ENCODE measurements at places on chromosomes 3 and 15.

DNA sequence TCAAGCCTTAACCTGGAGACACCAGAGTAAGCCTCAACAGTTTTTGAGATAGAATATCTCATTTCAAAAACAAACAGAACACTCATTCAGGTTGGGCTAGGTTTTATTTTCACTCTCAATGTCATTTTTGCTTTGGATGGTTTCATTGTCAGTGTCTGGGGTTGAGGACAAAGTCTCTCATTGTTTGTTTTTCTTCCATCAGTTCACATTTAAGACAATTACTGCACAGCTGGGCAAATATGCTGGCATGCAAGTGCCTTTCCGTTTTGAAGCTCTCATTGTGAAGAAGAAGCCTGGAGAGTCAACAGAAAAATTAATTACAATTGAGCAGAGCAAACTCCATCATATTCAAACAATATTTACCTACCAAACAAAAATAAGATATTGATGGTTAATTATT is 1050.0 kb downstream of the TBL1XR1 start:
- no peak for DNase-seq

DNA sequence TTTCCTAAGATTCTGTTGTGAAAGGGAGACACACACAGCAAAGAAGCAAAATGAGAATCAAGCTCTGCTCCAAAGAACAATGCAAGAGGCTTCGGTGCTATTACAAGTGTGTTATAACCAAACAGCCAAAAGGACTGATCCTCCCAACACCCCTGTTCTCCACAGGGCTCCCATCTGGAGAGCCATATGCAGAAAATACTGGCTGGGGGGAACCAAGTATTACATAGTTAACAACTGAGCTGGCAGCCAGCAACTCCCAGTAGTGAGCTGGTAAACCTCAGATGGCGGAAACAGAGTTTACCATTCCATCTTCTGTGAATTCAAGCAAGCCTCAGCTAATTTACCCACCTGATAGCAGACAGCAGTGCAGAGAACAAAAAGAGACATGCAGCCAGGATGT is 156.4 kb downstream of the NTRK3 start:
- no peak for DNase-seq

DNA sequence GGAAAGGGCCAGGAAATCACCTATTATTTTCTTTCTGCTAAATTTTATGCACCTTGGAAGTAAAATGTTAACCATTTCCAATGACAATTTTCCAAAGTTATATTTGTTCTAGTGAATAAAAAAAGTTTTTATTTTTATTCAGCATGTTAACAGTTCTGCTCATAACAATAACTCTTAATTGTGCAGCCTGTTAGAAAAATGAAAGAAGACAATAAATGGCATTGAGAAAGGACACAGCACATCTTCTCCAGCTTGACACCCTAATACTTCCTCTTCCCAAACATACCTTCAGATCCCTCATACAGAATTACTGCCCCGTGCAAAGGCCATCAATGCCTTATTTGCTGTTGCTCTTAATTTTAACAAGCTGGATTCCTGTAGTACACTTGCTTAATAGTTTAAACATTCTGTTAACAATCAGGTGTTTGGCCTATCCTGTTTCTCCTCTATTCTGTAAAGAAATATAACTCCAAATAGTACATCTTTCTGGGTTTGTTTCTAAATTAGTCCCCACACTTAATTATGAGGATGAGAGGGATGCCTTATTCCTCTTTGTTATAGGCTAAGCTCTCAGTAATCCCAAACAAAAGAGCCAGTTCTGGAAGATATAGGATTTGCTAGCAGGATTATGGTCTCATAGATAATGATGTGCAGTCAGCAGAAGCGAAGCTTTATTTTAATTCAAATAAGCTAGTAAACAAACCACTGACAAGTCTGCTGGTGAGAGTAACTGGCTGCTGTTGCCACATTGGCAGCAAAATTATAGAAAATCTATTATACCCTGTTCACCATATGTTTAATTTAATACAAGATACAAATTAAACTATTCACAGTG is 19.2 kb upstream of the SOX2 start:
- DNase-seq: no peak

- DNase-seq: peak; percentile 39
These were observed 470.2 kb upstream of the TPRG1 start for GRCh38 chr3:188701485-188701969.

DNA sequence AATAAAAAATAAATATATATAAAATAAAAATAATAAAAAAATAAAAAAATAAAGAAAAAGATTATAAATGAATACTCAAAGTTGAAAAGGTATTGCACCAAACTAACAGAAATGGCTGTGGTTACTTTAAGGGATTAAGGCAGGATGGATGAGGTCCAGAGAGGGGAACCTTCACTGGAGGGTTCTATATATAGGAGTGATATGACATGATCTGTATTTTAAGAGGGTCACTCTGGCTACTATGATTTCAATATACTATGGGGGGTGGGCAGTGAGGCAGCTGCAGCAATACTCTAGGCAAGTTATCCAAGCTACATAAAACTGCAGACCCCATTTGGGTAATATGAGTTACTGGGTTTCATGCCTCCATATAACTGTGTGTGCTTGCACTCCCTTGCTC is 24.6 kb downstream of the ACAD11 start:
- DNase-seq: no peak

GRCh38 chr3:120404876-120405275 is 45.9 kb downstream of the FSTL1 start:
- no peak for DNase-seq

DNA sequence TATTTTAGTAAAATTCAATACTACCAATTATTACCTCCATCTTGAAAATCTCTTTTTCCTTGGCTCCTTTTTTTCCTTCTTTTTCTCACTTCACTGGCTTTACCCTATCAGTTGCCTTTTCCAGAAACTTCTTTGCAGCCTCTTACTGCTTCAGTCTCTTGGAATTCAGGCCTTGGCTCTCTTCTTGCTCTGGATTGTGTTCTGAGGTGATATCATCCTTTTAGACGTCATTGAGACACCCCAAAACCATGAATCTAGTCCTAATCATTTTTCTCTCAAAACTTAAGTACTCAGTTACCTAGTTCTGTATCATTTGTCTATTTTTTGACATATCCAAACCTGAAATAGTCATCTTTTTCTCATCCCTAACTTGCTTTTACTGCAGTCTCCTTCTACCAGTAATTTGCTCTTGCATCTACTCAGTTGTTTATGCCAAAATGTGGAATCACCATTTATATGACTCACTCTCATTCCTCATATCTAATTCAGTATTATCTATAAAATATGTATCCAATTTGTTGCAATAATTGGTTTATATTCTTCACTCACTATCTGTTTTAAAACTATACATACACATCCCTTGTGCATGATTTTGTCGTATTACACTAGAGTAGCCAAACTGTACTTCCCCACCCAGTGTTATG is 703.2 kb upstream of the CCDC54 start:
- no peak for DNase-seq

DNA sequence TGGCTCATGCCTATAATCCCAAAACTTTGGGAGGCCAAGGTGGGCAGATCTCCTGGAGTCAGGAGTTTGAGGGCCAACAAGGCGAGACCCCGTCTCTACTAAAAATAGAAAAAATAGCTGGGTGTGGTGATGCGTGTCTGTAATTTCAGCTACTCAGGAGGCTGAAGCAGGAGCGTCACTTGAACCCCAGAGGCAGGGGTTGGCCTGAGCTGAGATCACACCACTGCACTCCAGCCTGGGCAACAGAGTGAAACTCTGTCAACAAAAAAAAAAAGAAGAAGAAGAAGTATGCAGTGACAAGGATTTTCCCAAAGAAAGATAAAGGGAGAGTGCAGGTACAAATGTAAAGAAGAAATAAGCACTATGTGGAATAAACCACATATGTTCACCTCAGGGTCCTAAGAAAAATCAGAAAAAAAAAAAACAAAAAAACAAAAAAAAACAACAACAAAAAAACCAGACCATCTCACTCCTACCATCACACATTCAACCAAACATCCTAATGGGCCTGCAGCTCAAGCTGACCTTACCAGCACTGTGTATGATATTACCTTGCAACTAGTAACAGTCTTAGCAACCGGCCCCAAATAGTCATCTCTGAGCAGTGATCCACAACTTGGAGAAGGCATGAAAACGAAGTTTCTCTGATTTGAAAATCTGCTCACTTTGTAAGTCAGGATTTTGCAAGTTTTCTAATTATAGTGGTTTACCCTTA is 296.7 kb upstream of the PROK2 start:
- DNase-seq: no peak

- no peak for DNase-seq
These were observed 97.3 kb downstream of the XXYLT1 start for GRCh38 chr3:195173657-195174056.

GRCh38 chr3:138253609-138254008 is 66.5 kb downstream of the ARMC8 start:
- DNase-seq: no peak

DNA sequence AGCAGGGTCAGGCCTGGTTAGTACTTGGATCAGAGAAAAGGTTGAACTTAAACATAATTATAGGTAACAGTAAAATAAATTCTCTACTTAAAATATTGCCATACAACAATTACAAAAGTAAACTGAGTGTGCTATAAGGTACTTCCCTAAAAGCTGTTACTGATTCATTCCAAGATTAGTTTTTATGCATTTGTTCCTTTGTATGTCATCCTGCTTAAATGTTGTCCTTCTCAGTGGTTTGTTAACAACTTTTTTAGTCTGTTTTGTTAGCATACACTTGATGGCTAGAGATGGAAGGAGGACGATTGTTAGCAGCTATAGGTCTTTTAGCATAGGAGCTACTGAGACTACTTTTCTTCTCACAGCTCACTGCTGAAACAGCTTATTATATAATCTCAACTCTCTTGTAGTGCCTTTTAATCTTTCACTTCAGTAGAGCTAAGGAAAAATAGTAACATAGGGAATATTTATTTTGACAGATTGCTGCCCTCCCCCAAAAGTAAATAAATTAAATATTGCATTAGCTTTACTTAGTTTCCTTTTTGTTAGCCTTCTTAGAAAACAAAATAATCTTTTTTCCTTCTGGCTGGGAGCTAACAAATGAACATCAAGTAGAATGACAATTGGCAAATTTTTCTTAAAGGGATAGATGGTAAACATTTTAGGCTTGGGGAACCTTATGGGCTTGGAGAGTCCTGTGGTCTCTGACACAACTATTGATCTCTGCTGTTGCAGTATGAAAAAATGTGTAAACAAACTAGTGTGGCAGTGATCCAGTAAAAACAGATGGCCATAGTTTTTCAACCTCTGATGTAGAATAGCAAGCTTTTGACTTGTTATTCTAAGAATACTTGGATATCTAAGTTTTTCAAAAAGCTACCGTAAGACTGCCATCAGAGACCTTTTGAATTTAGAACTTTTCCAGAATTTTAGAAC is 39.5 kb downstream of the USP8 start:
- DNase-seq: no peak

Data from GM23338 (cell line).